Karpas-422 (cell line): ENCODE measurements at places on chromosomes 16 and 17.

DNA sequence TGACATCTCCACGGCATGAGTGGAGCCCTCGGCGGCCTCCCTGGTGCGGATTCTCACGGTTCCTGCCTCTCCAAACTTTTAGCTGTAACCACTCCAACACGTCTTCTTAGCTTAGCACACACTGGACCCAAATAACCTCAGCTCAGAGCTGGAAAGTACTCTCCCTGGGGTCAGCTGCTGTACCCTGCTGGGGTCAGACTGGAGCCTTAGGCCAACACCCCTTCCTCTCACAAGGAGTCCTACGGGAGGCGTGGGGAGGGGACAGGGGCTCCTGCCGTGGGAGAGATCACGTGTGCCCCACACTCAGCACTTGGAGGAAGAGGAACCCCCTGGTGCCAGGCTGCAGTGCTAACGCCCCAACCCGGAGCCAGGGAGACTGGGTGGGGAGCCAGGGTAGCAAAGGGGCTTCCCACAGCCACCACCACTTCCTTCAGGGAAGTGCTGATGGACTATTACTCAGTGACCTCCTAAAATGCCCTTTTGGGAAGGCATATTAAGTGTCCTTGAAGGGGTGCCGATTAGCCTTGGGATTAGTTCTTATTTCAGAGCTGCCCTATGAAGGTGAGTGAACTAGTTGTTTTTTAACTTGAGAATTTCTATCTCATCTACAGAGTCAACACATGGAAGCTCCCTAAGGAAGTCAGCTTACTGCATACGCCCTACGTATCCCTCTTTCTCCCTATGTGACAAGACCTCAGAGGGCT, 124.0 kb downstream of the HIC1 start:
- DNase-seq = no peak

GRCh38 chr16:73163238-73163815, 115.4 kb upstream of the ZFHX3 start:
- DNase-seq = no peak

DNA sequence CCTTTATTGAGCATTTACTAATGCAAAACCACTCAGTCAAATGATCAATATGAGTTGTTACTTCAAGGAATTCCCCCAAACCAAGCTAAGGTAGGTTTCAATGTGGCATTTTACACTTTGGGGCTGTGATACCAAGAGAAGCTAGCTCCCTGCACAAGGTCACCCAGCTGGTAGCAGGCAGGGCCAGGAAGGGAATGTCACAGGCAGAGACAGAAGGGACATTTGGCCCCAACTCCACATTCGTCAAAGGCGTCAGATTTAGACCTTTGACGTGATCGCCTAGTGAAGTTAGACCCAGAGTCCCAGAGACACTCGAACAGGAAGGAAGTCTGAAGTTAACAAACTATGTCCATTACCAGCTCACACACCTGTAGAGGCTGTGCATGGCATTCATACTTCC, 5.5 kb upstream of the SMG1 start:
- DNase-seq = no peak

- DNase-seq = no peak
Observed at GRCh38 chr16:66948134-66948836, 12.8 kb upstream of the CES3 start.

DNA sequence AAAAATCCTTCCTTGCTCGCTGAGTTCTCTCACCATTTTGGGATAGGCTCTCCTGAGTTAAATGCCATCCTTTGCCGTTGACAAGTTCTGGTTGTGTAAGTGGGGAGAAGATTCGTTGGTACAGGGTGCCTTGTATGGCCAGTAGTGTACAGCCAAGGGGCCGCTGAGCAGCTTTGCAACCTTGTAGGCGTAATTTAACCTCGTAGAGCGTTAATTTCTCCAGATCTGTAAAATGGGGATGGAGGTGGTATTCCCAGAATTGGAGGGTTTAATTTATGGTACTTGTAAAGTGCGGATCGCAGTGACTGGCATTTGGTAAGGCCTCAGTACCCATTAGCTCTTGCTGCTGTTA, 1.4 kb downstream of the ARSG start:
- no peak for DNase-seq
